HT1080 (cell line): ENCODE measurements at places on chromosomes 3 and 15.

- DNase-seq = no peak
Measured at GRCh38 chr3:174767853-174768382, 91.2 kb upstream of the NAALADL2 start.

- no peak for DNase-seq
Measured at GRCh38 chr15:57740048-57740447, 33.5 kb downstream of the POLR2M start.

- no peak for DNase-seq
Measured at GRCh38 chr3:171461525-171461917, 1.3 kb upstream of the TNIK start.

DNA sequence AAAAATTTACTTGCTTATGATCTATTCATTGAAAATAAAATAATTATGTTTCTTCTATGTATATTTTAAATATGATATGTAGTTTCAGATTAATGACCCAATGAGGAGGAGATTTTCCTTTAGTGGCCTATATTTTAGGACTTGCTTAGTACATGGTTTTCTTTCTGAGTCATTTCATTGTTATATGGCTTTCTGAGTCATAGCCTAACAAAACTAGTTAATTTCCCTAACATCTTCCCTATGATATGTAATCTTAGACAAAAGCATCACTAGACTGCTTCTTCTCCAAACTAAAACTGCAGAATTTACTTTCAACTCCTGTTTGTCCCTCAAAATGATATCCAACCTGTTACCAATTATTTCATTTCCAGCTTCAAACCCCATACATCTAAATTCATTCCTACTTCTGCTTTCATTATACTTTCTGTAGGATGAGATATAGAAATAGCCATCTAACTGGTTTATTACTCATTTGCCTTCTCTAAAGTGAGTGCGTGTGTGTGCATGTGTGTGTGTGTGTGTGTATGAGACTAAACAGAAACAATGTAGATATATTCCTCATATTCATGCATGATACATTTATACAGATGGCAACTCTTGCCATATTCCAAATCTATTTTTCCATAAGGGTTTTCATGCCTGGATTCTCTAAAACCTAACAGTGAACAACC, 915.0 kb upstream of the GBE1 start:
- DNase-seq = peak; percentile 62

- DNase-seq = no peak
Measured at GRCh38 chr15:83515164-83515563, 68.0 kb downstream of the SH3GL3 start.

GRCh38 chr3:23549148-23549910, 256.4 kb upstream of the UBE2E1 start:
- no peak for DNase-seq

GRCh38 chr15:26201177-26201858, 338.2 kb upstream of the ATP10A start:
- DNase-seq = no peak

DNA sequence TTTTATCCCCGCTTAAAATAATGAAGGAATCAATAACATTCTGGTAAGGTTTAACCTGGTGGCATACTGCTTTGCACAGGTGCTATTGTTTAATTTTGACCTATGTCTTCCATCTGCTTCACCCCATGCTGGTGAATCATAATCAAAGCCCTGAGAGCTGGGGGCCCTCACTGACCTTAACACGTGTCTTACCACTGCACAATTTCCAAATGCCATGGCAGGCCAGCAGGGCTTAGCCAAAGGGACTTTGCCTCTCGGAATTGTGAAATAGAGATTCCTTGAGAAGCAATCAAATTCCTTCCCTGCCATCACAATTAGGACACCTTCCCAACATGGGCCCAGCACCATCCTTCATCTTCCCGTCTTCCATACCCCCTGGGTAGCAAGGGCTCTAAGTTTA, 242.6 kb upstream of the THBS1 start:
- no peak for DNase-seq
